Stimulated activated CD4-positive, alpha-beta T cell treated with anti-CD3 and anti-CD28 coated beads, Interleukin-12 subunit alpha, Interleukin-12 subunit beta, amount 100 ng/mL, for 48 hours (primary cell): ENCODE measurements at places on chromosomes 7 and 10.

- no peak for DNase-seq
Measured at GRCh38 chr7:156067156-156067555, 254.9 kb upstream of the SHH start.

DNA sequence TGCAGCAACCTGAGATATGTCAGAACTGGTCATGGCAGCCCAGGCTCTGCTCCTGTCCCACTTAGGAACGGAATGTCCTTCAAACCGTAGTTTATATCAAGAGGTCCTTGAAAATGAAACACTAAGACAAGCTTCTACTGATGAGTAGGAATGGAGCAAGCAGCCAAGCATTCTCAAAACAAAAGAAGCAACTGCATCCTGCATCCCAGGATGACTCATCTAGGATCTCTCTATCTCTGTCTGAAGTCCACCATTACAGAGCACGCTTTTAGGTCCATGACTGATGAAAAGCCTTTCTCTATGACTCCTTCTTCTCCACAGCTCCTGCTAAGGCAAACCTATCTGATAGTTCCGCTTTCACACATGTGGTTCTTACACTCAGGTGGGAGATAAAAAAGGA lies 16.3 kb downstream of the MBL2 start:
- no peak for DNase-seq

- no peak for DNase-seq
Measured at GRCh38 chr7:128844777-128845311, 14.6 kb downstream of the FLNC start.

DNA sequence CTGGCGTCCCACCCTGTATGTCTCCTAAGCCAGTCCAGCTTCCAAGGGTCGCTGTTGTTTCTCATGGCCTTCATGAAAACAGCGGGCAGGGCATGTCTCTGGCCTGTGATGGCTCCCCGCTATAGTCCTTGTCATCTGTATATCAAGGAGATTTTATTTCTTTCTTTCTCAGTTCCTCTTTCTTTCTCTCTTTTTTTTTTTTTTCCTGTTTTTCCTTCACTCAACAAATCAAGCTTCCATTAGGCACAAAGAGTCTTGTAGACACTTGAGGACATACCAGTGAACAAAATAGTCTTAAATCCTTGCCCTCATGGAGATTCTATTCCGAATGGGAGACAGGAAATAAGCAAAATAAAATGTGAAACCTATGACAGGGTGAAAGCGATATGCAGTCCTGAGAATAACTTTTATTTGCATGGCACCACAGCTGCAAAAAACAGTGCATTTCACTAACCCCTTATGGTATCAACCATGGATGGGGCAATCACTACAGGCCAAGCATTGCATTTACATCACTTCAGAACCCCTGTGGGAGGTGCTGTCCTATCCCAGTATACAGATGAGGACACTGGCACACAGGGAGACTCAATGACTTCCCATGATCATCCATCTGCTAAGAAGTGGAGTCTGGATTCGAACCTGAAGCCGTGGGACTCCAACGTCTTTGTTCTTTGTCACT lies 50.7 kb downstream of the SYPL1 start:
- DNase-seq: no peak

DNA sequence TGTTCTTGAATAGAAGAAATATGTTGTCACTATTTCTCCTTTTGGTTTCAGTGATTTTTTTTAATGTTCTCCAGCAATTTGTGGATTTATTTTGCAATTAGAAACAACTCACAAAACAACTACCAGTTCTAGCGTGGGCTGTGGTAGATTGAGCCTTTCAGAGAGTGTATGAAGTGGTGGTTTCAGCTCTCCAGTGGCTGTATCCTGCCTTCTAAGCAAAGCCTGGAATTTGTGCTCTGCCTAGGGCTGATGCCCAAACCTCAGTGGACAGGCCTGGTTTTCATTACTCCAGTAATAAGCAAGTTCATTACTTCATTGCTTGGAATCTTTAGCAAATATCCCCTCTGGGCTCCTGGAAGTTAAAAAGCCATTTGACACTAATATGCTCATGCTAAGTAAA lies 35.9 kb downstream of the APBB1IP start:
- no peak for DNase-seq

DNA sequence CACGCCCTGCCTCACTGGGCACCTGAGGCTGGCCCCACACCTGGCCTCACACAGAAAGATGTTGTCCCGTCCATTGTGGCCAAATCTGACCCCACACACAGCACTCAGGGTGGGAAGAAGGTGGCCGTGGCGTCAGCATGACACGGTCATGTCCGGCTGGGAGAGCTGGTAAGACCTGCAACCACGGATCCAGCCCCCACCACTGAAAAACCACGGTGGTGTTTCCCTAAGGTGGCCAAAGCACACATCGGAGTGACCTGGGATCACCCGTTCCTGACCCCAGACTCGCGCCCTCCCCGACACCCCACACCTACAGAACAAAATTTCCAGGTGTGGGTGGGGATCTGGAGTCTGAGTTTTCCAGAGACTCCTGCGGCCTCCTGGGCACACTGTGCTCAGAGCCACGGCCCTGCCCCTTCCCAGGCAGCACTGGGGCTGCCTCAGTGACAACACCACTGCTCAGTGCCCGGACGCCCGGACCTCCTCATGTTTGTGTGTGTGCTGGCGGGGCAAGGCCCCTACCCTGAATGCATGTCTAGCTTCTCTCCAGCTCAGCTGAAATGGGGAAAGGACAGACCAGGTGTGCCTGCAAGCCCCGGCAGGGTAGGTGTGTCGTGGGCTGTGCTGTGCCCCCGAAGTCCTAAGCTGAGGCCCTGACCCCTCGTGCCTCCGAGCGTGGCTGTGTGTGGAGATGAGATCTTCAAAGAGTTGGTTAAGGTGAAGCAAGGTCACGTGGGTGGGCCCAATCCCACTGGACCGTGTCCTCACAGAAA lies 36.1 kb downstream of the STK32C start:
- no peak for DNase-seq

DNA sequence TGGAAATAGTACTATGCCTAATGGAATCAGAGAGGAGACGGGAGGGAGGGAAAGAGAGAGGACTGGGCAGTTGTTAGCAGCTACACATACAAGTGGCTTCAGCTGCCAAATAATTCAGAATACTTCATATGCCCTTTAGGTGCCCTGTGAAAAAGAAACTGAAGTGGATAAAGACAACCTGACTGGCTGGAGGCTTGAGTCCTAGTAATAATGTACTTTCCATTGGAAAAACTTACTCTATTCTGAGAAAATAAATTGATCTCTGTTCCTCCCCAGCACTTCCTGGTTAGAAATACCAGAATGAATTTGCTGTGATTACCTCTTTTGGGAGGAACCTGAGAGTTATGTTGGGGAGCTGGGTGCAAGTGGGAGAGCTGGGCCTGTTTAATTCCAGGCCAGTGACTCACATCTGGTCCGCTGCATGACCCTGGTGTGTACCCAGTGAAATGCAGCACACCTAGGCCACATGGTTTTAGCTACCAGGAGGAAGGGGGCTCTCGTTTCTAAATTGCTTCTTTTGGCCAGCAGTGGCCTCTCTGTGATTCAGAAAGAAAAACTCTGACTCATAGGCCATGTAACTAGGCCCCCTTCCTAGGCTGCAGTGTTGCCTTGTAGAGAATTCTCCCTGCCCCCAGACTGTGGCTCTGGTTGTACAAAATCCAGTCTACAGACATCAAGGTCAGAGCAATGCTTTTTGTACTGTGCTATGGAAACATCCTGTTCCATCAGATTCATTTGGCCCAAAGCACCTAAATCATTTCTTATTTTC lies 6.5 kb downstream of the AGFG2 start:
- DNase-seq: peak; percentile 64

- no peak for DNase-seq
Measured at GRCh38 chr10:45325116-45325515, 9.7 kb upstream of the OR13A1 start.

DNA sequence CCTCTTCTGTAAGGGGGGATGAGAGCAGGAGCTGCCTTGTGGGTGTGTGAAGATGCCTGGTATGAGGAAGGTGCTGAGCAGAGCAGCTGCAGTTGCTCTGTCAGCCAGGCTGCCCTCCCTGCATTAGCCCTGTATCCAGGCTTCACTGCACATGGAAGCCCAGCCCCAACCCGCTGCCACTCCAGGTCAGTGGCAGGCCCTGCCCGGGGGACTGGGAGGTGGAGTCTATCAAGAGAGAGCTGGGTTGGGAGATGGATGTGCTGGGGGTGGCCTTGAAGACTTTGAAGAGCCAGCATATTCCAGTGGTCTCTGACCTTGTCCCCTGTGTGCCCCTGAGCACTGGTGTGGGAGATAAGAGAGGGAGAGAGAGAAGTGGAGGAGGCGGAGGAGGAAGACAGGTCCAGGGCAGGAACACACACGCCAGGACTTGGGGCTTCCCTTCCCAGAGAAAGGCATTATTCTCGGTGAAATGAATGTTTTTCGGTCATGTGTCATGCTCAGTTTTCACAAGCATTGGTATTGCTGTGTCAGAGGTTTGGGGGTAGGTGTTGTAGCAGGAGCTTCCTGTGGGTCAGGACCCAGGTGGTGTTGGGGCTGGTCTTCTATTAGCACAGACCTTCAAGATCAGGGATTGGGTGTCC lies 2.6 kb downstream of the PPIF start:
- DNase-seq: no peak

DNA sequence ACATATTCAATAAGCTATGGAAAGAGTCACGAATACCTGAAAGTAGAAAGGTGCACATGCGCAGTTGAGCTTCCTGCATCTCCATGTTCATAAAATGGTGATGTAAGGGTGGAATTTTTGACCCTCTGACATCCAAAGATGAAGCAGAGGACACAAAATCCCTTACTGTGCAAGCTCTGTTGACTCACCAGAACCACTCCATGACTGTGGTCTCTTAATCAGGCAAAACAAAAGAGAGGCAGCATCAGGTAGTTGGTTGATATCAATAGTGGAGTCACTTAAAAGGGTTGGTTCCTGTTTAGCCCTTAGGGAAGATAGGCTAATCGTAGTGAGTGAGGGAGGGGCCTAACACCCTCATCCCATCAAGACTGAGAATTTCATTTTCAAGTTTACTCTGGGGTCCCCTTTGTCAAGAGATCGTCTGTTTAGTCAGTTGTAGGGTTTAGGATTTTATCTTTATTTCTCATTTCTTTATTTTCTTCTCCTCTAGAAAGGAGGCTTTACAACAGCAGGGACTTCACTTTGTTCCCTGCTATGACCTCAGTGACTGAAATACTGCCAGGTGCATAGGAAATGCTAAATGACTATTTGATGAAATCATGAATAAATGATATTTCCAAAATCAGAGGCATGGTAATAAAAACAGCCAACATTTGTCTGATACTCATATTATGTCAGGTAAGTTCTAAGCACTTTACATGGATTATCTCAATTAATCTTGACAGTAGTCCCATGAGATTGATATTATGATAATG lies 98.1 kb downstream of the CD36 start:
- DNase-seq: no peak

DNA sequence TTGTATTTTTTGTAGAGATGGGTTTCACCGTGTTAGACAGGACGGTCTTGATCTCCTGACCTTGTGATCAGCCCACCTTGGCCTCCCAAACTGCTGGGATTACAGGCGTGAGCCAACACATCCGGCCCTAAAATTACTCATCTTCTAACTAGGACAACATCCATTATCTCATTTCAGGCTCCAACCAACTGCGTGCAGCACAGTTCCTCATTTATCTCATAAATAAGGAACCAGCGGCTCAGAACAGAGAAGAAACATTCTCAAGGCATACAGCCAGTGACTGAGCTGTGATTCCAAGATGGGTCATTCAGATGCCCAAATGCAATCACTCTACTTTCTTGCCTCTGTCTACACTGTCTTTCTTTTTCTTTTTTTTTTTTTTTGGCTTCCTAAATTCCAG lies 356.1 kb downstream of the ELMO1 start:
- DNase-seq: no peak

- no peak for DNase-seq
Measured at GRCh38 chr7:25261545-25262140, 33.4 kb upstream of the NPVF start.

DNA sequence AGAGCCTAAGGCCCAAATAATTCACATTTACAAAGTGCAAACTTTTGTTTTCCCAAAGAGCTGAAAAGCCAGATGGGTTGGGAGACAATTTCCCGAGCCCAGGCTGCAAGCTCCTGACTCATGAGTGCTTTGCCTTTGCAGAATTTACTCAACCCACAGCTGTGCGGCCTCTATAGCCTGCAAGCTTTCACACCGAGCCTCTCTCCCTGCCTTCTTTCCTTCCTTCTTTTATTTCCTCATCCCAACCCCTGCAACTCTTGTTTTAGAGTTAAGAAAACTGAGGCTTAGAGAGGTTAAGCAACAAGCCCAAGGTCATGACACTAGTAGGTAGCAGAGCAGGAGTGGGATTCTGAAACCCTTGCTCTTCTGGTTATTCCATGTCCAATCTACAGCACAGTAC lies 203.0 kb upstream of the GPR26 start:
- no peak for DNase-seq

DNA sequence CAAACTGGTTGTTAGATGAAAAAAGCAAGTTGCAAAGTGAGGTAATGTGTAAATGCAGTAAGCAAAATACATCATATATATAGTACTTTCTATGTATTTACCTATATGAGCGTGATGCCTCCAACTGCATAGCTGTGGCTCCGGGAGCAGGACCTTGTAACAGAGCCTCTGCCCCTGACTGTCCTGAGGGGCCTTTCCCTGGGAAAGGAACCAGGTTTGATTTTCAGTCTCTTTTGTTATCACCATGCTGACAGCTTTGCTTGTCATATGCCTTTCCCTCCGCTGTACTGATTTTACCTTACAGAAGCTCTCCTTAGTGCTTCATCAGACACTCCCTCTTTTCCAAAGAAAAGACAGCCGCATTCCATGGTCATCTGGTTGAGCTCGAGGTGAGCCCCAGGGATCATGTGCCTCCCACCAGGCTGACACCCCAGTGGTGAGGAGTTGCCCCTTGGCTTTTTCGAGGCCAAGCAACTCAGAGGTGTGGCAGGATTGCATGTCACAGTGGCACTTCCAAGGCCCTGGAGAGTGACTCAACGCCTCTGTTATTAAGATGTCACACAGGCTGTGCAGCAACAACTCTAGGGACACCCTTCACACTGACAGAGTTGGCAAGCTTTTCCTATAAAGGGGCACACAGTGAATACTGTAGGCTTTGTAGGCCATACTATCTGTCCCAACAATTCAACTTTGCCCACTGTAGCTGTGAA lies 78.9 kb downstream of the ALOX5 start:
- no peak for DNase-seq
